ENCODE measurements at places on chromosomes 5 and 9.

DNA sequence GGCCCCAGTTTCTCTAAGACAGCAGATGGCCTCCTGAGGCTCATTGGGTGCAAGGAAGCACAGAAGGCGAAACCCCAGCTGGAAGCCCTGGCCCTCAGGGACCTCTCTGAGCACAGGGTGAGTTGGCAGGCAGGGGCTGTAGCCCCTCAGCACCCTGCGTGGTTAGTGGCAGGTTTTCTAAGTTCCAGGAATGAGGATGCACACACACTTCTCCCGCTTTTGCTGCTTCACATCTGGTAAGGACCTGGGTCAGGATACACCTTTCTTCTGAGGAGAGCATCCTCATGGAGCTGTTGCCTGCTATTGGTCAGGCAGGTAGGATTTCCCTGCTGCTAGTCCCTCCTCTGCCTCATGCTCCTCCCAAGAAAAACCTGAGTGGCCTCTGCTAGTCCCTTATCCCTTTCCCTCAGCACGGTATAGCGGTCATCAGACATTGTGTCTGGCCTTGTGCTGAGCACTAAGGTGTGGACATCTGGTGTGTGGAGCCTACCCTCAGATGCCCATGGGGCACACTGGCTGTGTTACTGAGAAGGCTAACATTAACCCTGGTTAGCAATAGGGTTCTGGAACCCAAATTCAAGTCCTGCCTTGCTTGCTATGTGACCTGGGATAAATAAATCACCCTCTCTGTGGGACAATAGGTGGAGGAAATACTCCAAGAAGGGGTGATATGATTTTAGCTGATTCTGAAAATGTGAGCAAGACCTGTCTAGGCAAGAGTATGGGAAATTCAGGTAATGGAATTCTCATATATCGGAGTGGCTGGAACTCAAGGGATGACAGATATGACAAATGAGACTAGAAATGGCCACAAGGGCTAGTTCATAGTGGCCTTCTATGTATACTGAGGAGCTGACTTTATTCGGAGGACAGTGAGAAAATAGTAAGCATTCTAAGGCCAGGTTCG is 1.6 kb downstream of the SLC22A4 start:
- DNase-seq: no peak

GRCh38 chr9:95284162-95285080 is 33.1 kb downstream of the FANCC start:
- DNase-seq: no peak

DNA sequence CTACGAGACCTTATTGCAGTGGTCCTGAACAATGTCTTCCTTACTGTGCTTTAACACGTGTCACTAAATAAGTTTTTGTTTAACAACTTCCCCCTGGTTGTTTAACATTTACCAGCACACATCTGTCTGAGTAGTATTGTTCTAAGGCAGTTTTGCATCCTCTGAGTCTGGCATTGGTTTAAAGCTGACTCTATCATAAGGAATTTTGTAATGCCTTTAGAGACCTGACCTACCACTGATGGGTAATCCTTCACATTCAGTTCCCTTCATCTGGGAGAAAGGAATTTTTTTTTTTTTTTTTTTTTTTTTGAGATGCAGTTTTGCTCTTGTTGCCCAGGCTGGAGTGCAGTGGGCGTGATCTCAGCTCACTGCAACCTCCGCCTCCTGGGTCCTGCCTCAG is 20.0 kb upstream of the PCAT7 start:
- DNase-seq: no peak

- DNase-seq: no peak
These were observed 97.3 kb upstream of the HMHB1 start for GRCh38 chr5:143714629-143715028.

GRCh38 chr5:141868541-141868940 is 9.7 kb downstream of the PCDH1 start:
- DNase-seq: no peak

DNA sequence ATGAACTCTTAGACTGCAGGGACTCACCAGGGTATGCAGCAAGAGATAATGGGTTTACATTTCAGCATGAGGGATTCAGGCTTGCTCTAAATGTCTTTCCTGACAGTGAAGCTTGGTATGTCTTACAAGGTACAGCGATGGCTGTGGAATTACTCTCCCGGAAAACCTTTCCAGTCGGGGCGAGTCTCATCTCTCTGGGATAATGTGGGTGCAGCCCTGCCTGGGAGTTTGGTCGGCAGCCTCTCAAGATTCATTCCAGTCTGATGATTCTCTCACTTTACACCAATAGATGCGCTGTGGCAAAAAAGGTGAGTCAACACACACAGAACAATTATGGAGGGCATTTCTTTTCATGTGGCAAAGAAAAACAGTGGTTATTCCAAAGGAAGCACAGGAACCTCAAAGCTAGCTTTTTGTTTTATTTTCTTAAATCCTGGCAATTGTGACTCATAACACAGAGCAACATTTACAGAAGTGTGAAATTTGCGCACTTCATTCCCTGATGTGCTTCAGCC is 190.3 kb downstream of the DCP2 start:
- DNase-seq: no peak

GRCh38 chr5:159341906-159342310 is 11.6 kb upstream of the IL12B start:
- DNase-seq: no peak

GRCh38 chr9:99167694-99168093 is 54.0 kb downstream of the ALG2 start:
- no peak for DNase-seq

- no peak for DNase-seq
These were observed 42.4 kb upstream of the ELL2 start for GRCh38 chr5:96004087-96004486.

DNA sequence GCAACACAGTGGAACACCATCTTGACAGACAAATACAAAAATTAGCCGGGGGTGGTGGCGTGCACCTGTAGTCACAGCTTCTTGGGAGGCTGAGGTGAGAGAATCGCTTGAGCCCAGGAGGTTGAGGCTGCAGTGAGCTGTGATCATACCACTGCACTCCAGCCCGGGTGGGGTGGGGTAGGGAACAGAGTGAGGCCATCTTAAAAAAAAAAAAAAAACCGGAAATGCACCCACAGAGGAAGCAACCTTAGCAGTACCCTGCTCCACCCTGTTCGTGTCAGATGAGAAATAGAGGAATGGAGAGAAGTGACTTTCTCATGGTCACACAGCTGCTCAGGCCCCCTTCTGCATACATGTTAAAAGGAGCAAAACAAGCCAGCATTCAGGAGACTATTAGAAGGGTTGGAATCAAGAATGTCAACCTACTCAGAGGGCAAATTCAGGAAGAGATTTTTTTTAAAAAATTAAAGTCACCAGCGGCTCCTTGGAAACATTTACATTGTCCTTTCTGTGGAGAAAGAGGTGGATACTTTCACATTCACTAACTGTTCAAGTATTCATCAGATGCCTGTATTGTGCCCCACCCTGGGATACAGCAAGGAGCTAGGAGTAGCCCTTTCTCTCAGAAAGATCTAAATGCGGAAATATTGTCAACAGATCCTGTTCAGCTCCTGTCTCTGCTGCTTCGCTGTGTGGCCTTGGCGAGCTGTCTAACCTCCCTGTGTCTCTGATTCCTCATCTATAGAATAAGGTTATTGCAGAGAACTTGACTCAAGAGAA is 41.0 kb downstream of the CYFIP2 start:
- DNase-seq: no peak

GRCh38 chr5:62795926-62796325 is 217.3 kb downstream of the LRRC70 start:
- DNase-seq: no peak

DNA sequence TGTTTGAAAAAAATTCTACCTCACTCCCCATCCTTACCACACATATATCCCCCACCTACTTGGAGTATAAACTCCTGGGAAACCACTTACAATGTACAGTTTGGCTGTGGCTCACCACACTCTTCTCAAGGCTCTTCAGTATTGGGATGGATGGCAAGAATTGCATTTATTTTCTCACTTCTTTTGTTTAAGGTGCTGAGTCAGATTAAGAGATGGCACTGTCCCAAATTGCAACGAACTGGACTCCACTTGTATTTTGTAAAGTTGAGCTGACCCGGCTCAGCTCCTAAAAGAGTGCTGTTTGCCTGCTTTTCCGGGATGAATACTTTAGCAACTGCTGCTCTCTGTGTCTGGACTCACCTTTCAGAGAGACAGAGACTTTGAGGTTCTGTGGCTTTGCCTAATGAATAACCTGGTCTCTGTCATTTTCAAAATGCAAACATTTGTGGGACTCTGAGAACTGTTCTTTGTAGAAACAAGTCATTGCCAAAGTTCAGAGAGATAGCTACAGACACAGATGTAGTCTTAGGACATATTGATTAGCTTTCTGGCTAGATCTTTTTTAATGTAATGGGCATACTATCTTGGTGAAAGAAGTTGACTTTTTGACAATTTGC is 42.2 kb downstream of the PPP2R2B start:
- no peak for DNase-seq

DNA sequence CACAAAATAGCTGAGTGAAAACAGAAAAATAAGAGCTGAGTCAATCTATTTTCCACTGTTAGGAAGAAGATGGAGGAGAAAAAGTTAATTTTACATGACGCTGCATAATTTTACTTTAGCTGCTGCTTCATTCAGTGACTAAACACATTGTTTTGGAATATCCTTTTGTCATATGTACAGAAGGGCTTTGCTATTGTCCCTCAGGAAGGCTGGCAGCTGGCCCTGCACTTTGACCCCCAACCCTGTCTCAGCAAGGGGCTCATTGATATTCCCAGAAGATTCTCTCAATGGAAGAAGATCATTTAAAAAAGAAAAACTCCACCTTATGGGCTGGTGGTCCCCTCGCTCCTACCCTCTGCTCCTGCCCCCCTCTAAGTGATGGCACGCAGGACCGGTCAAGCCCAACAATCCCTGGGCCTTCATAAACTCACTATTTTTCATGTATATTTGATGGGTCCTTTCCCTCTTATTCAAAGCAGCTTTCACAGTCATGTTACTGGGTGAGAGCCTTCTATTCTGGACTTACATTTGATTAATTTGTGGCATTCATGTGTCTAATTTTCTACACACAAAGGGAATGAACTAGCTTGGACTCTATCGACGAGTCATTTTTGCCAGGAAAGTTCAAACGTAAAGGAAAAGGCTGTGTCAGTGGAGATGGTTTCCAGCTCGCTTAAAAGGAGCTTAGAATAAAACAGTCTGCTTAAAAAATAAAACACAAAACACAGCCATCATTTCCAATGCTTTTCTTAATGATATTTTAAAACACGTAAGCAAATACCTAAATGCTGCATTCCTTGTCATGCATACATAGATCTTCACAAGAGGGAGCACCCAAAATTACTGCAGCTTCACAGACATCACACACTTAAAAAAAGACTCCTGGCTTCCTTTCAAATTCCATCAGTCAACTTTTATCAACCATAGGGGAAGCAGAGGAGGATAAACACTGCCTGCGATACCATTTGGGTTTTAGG is 104.7 kb downstream of the EFNA5 start:
- no peak for DNase-seq

DNA sequence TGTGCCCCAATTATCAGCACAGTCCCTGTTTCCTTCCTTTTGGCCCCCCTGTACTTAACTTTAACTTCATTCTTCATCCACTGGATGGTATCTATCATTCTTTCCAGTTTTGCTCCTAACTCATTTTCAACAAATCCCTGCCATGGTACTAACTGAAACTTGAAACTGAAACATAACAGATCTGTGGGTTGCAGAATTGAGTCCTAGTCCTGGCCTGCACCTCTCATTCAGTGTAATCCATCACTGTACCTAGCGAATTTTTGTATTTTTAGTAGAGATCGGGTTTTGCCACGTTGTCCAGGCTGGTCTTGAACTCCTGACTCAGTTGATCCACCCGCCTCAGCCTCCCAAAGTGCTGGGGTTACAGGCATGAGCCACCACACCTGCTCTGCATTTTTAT is 15.3 kb upstream of the PIK3R1 start:
- DNase-seq: no peak

GRCh38 chr9:2083479-2083878 is 68.3 kb downstream of the SMARCA2 start:
- no peak for DNase-seq

DNA sequence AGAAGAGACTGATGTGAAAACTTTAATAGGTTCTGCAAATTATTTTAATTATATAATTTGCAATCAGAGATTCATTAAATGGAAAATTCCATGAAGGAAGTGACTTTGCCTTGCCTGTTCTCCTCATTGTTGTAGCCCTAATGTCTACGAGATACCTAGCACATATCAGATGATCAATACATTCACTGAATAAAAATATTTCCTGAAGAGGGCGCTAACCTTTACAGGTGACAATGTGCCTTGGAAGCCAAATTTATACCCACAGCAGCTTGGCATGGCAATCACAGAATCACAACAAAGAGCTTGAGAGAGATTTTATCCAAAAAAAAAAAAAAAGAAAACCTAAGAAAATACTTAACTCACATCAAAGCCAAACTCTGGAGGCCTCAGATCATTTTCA is 17.4 kb downstream of the HAUS6 start:
- no peak for DNase-seq

GRCh38 chr5:155274484-155274883 is 260.9 kb downstream of the KIF4B start:
- DNase-seq: no peak

DNA sequence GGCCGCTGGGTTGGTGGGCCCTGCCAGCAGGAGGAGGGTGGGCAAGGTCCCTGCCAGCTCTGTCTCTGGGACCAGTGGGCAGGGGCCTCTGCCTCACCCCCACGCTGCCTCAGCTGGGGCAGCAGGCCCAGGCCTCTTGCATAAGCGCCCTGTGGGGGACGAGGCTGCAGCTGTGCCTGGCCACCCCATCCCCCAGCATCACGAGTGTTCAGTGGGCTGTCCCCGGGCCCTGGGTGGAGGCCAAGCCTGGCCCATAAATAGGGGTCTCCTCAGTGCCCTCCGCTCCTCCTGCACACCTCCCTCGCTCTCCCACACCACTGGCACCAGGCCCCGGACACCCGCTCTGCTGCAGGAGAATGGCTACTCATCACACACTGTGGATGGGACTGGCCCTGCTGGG is at the start of gene PTGDS:
Gene PTGDS, plus strand, starts transcription at position 282 of the 400 bp plus-strand sequence. Its CDS starts 75 bp downstream, at position 357.
- peak; percentile 92 for DNase-seq

GRCh38 chr5:80255811-80256712 is at the start of gene SERINC5:
Gene SERINC5, minus strand, starts transcription at chr5:80256048. Its CDS starts 126 bp downstream, at chr5:80255922.
- peak; percentile 80 for DNase-seq

GRCh38 chr5:111572561-111572960 is 60.2 kb upstream of the STARD4 start:
- DNase-seq: no peak

DNA sequence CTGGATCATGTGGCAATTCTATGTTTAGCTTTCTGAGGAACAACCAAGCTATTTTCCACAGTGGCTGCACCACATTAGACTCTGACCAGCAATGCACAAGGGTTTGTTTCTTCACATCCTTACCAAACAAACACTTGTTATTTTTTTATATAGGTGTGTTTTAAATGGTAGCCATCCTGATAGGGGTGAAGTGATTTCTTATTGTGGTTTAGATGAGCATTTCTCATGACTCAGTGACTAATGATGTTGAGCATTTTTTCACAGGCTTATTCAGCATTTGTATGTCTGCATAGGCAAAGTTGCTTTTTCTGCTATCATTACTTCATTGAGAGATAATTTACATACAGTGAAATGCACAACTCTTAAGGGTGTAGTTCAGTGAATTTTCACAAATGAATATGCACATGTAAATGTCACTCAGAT is 36.0 kb downstream of the ANKRD33B start:
- DNase-seq: no peak
